ENCODE measurements at places on chromosomes 16 and 17.

GRCh38 chr17:28812748-28813377, 29.7 kb downstream of the FAM222B start:
- peak; percentile 89 for DNase-seq

DNA sequence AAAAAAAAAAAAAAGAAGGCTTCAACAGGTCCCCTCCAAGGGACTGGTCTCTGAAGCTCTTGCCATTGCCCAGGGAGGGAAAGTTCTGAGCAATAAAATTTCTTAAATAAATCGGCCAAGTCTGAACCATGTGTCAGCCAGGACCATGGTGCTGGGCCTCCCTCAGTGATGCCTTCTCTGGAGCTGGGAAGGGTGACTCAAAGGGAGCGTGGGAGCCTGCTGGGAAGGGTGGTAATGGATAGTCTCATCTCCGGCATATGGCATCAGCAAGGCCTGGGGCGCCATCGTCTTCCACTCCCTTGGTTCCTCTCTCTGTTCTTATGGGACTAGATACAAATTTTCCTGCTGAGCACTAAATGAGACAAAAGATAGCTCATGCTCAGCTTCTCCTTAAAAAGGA, 2.3 kb downstream of the VKORC1 start:
- DNase-seq: no peak

- no peak for DNase-seq
Observed at GRCh38 chr17:34318474-34318873, 761 bp upstream of the CCL8 start.

- no peak for DNase-seq
Observed at GRCh38 chr16:66427036-66427860, at the start of gene BEAN1. BEAN1 (plus strand) TSS chr16:66427295; CDS start chr16:66437677, 10,382 bp downstream.

GRCh38 chr17:21119247-21119918, 7.4 kb upstream of the DHRS7B start:
- peak; percentile 79 for DNase-seq

- no peak for DNase-seq
Observed at GRCh38 chr16:89411335-89411850, 79.0 kb downstream of the ANKRD11 start.

DNA sequence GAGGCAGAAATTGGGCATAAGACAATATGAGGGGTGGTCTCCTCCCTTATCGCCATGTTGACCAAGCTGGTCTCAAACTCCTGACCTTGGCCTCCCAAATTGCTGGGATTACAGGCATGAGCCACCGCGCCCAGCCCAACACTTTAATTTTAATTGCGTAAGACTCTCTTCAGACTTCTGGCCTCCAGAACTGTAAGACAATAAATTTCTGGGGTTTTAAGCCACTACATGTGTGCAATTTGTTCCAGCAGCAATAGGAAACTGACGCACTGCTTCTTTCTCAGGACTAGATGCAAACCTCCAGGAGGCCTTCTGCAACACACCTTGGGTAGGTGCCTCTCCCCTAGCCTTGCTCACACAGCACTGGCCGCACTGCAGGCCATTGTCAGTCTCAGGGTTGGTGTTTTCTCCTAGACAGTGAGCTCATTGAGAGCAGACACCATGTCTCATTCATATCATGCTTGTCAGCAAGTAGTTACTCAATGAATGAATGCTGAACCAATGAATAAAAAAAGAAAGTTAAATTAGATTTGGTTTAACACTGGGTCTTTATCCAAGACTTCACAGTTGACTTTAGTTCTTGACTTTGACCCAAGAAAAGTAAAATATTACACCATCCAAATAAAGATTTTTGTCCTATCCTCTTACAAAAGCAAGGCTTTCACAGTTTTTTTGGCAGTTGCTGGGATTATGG, 5.5 kb upstream of the ACSF2 start:
- no peak for DNase-seq

DNA sequence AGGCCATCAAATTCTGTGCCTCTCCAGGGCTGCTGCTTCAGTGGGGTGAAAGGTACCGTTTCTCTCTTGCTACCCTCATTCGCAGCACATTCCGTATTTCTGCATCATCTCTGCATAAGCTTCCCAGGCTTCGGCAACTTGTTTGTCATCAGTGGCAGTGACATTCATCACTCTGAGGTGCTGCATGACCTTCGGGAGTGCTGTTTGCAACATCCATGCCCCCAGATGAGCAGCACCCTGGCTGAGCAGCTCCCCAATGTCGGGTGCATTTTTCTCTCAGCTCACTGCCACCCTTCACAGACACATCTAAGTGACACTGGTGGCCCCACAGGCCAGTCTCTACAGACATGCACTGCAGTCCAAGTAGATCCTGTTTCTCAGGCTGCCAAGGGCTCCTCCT, 3.8 kb downstream of the CREBBP start:
- DNase-seq: no peak

GRCh38 chr17:62064791-62065563, at the start of gene MED13:
MED13 (minus strand) TSS chr17:62065278; CDS start chr17:62065205, 73 bp downstream.
- peak; percentile 13 for DNase-seq

DNA sequence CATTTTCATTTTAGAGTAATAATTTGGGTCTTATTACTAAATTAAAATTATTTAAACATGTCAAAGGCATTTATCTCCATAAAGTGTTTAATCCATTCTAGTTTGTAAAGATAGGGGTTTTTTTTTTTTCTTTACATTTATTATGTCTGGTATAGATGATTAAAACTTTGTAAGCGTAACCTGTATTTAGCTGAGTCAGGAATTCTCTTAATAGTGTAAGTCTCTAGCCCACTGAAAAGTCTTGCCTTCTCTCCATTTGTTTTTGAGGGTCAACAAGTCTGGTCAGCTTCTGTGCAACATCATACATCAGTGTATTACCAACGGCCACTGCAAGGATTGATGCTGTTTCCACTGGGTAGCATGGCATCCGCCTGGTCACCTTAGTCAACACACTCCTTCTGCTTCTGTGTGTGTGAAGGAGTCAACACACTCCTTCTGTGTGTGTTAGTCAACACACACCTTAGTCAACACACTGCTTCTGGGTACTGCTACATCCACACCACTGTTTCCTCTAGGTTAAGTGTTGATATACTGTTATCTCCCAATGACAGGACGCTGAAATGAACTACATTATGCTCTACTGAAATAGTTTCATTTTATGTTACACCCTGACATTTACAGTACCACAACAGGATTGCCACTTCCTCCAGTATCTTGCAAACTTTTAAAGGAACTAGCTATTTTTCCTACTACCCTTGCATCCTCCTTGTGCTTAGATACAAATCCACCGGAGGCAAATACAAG, 37.3 kb upstream of the VWA3A start:
- DNase-seq: no peak

DNA sequence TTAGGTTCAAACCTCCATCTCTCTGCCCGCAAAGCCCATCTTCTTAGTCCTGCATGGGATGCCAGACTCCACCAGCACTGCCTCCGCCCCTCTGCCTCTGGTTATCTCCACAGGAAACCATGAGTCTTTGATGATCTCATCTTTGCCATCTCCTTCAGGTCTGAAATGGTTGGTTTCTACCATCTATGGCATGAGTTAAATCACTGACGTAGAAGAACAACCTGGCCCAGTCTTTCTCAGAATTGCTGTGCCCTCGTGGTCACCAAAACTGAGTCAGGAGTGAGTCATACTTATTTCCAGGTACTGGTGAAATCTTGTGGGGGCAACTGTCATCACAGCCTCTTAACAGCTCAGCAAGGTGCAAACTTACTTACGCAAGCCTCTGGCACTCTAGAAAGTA, 468.7 kb upstream of the C16orf82 start:
- no peak for DNase-seq

- DNase-seq: no peak
Observed at GRCh38 chr16:81708266-81709015, 70.7 kb upstream of the PLCG2 start.

DNA sequence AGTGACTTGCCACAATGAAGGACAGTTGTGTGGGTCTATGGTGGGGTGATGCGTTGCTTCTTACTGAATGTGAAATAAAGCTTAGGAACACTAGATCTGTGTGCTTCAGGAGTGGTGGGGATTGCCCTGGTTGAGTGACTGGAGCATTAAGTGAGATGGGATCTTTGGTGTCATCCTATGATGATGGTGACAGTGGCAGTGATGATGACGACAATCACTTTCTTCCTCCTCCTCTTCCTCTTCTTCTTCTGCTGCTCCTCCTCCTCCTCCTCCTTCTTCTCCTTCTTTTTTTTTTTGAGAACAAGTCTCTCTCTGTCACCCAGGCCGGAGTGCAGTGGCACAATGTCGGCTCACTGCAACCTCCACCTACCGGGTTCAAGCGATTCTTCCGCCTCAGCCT, 396.8 kb downstream of the SEC14L1 start:
- DNase-seq: no peak

GRCh38 chr16:6571044-6571443, 761.6 kb upstream of the RBFOX1 start:
- DNase-seq: no peak

DNA sequence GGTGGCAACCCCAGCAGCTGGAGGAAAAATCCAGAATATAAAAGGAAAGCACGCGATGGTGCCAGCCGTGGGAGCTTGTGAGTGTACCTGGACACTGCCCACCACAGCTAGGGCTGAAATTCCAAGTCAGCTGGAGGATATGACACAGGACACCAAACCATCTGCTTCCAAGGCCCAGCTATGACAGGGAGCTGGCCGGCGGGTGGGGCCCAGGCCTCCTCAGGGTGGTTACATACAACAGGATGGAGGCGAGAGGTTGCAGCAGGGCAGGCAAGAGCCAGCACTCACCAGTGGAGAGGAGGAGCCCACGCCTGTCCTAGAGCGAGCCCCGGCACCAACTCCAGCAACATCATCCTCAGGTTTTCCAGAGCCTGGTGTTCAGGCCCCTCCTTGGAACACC, 163.2 kb upstream of the RPL38 start:
- DNase-seq: no peak

DNA sequence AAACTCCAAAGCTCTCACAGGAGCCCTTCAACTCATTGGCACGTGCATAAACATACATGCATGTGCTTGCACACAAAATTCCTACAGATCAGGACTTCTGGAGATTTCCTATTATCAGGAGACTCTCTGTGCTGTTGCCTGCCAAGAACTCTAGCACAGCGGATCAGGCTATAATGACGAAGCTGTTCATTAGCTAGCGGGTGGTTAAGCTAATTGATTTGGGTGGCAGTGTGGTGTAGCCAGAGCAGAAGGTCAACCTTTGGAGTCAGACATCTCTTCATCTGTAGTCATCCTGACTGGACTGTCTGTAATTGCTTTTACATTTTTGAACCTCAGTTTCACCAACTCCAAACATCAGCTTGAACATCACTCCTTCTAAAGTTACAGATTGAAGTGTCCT, 69.0 kb downstream of the KIF2B start:
- DNase-seq: no peak

DNA sequence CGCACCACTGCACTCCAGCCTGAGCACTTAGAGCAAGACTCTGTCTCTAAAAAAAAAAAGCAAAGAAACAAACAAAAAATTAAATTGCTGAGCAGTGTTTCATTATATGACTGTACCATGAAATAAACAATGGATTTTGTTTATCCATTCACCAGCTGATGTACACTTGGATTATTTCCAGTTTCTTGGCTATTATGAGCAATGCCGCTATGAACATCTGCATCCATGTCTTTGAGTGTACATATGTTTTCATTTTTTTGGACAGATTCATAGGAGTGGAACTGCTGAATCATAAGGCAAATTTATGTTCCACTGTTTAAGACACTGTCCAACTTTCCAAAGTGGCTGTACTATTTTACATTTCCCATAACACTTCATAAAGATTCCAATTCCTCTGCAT, 8.0 kb downstream of the RNF157 start:
- DNase-seq: peak; percentile 56

- no peak for DNase-seq
Observed at GRCh38 chr17:29764748-29765147, 142.0 kb upstream of the CORO6 start.

- no peak for DNase-seq
Observed at GRCh38 chr17:77763023-77763422, 195.5 kb upstream of the TNRC6C start.

DNA sequence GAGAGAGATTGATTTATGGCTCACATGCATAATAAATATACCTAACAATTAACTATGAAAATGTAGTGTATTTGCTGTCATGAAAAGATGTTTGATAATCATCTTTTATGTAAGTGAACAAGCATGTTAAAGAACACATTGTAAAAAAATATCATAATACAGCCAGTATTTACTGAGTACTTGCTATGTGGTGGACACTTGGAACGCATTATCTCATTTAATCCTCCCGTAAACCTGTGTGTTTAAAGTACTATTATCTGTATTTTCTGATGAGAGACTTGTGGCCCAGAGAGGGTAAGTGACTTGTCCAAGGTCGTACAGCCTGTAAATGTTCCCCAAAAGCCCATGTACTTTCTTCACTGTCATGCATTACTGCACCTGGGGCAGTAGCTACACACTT, 70.7 kb downstream of the PRKCA start:
- no peak for DNase-seq

DNA sequence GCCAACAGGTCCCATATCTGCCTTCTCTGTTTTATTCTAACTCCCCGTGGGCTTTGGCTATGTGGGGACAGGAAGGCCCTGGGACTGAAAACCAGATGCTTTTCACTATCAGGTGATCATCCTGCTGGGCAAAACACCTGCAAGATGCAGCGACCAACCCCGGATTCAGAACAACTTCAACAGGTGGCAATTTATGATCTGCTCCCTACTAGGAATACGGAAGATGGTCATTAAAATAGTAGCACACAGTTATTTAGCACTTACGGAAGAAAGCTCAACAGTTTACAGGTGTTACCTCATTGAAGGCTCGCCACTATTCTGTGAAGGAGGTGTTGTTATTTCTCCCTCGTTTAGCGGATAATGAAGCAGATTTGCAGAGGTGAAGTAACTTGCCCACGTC, 7.8 kb upstream of the SLC5A11 start:
- DNase-seq: no peak

- DNase-seq: no peak
Observed at GRCh38 chr17:79950306-79950705, 85.4 kb downstream of the TBC1D16 start.

GRCh38 chr16:12675852-12676251, 127.8 kb downstream of the CPPED1 start:
- DNase-seq: no peak

GRCh38 chr16:625117-625976, 5.4 kb upstream of the WFIKKN1 start:
- no peak for DNase-seq

DNA sequence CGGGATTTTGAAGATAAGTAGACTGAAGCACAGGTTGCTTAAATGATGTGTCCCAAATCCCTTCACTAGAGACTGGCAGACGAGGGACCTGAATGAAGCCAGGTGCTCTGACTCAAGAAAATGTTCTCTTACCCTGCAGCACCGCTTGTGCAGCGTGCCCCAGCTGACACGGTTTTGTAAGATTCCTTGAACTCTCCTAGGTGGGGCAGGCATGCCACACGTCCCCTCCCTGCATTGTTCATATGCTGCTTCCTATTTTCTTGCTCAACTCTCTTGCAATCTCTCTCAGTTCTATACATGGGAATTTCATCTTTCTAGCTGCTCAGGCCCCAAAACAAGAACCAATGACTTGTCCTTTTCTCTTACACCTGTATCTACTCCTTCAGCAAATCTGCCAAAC, 22.1 kb upstream of the HNF1B start:
- DNase-seq: no peak

DNA sequence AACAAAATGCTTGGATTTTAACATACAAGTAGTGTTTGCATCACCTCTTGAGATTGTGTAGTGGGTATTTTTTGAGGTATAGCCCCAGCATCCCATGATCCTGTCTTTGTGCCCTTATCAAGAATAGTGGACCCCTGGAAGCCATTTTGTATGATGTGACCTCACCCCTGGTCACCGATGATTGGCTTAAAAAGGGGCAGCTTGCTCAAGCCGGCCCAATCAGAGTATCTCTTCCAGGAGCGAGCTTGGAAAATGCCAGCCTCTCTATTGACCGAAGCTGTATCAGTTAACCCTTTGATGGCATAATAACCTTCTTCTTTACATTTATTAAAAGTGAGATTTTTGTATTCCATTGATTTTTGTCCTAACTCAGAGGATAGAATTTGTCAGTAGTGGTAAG, 55.5 kb upstream of the FAM20A start:
- DNase-seq: no peak

Data from NCI-H1105 treated with DMSO at 0.1 percent for 48 hours (cell line).